ENCODE measurements at places on chromosomes 7 and 10.

GRCh38 chr10:11134411-11134810, 116.7 kb downstream of the CELF2 start:
- DNase-seq = no peak

GRCh38 chr7:85564861-85565260, 378.0 kb upstream of the SEMA3D start:
- no peak for DNase-seq

DNA sequence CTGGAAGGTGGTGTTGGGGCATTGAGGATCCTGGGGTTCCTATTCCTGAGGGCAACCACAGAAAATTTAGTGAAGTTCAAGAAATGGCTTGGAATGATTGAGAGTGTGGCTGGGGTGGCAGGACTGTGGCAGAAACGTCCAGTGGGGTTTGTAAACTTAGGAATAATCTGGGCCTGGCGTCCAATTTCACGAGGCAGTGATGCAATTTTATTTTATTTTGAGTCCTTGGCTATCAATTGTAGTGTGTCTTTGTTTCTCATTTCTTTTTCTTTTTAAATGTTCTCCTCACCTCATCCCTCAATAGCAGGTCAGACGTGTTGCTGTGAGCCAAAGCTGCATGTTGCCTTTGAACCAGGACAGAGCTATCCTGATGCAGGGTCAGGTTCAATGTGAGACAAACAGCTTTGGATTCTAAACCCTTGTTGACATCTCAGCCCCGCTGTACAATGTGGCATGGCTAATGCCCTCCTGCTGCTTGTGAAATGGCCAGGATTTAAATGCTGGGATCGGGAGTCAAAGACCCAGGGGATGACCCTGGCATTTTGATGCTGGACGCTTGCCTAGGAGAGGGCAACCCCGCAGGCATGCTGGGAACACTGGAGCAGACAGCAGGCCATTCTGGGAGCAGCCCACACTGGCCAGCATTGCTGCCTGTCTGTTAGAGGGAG, 64.8 kb downstream of the RBM20 start:
- DNase-seq = no peak

DNA sequence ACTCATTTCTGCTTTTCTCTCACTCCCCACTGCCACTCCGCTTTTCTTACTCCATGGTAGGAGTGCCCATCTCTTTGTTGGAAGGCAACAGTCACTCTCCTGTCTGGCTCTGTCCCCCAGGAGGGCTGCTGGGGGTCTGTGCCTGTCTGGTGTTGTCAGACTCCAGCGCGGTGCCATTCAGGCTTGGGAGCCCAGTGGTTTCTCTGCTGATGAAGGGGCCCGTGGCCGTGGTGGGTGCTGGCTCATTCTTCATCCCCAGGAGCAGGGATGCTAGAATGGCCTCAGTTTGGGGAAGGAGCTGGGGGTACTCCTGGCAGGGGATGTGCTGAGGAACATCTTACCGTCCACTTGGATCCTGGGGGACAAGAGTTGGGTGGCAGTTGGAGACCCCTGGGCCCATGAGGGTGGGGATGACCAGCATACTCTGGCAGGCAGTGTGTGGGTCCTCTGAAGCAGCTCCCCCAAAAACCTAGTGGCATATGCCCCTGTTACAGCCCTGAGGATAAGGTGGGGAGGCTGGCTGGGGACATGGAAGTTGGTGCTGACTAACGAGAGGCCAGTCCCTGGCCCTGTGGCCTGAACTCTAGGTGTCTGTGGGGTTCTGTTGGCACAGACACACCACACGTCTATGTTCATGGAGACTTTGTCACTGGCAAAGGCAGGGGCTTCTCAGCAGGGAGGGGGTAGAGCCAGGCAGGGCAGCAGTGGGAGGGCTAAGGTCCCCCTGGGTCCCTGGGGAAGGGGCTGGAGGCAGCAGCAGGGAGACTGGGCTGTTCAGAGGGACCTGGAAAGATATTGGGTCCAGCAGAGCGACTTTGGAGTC, 102.8 kb upstream of the RET start:
- DNase-seq = no peak

GRCh38 chr10:110872145-110872983, 636 bp downstream of the PDCD4 start:
- no peak for DNase-seq

DNA sequence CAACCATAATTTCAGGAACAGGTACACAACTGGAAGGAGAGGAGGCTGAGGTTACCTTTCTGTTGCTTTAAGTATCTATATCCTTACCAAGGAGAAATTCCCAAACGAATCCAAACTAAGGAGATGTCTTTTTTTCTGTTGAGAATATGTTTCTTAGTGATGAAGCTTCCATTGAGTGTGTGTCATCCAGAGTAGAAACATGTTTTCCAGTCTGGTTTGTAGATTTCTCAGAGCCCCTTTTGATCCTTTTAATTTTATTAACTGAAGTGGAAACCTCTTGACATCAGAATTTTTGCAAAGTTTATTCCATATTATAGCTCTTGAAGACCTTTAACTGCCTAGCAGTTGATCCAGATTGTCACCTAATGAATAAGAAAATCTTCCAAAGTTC, 207.1 kb upstream of the FERD3L start:
- no peak for DNase-seq

DNA sequence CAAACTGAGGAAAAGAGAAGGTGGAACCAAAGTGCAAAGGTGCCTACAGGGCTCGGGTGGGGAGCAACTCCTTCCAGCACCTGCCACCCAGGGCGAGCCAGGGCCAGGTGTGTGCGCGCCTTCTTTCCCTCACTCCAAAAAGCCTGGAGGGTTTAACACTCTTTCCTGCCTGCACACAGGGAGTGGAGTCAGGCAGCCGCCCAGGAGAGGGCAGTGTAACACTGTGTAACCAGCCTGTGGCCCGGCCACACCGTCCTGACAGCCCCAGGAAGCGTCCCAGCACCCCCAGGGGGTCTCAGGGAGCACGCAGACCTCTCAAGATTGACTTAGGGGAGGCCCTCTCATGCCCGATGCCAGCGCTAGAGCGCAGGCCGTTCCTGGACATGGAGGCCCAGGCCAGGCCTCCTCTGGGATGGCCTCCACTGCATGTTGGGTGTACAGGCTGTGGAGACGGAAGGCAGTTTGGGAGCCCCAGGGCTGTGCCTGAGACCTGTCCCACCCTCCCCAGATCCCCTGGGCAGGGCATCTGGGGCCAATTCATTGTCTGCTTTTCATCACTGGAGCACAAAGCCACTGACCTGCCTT, 13.4 kb downstream of the BRI3 start:
- no peak for DNase-seq

Measured in retinal pigment epithelial cell (primary cell).